ENCODE measurements at places on chromosomes 3 and 15.

GRCh38 chr3:194070634-194071409 lies 65.1 kb upstream of the HES1 start:
- DNase-seq: peak; percentile 44

DNA sequence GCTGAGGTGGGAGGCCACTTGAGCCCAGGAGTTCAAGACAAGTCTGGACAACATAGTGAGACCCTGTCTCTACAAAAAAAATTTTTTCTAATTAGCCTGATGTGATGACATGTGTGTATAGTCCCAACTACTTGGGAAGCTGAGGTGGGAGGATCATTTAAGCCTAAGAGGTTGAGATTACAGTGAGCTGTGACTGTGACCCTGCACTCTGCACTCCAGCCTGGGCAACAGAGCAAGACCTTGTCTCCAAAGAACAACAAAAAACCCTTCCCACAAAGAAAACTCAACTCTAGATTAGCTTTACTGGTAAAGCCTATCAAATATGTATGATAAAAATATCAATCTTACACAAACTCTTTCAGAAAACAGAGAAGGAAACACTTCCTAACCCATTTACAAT lies 68.5 kb downstream of the ZNF148 start:
- no peak for DNase-seq

DNA sequence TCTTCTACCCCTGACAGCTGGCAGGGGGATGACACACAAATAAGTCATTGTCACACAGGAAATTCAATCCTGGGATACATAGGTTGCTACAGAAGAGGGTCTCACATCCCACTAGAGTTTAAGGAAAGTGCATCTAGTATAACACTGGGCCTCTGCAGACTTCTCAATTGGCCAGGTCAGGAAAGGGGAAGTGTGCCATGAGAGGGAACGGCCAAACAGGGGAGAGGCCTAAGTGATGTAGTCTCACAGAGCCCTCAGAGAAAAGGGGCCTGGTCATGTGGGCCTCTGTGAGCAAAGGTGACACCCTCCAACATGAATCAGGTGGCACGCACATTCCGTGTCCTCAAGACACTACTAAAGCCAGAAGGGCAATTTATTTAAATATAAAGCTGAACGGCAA lies 11.2 kb downstream of the ZXDC start:
- DNase-seq: no peak

GRCh38 chr3:20077068-20077467 lies 36.8 kb downstream of the KAT2B start:
- DNase-seq: no peak

DNA sequence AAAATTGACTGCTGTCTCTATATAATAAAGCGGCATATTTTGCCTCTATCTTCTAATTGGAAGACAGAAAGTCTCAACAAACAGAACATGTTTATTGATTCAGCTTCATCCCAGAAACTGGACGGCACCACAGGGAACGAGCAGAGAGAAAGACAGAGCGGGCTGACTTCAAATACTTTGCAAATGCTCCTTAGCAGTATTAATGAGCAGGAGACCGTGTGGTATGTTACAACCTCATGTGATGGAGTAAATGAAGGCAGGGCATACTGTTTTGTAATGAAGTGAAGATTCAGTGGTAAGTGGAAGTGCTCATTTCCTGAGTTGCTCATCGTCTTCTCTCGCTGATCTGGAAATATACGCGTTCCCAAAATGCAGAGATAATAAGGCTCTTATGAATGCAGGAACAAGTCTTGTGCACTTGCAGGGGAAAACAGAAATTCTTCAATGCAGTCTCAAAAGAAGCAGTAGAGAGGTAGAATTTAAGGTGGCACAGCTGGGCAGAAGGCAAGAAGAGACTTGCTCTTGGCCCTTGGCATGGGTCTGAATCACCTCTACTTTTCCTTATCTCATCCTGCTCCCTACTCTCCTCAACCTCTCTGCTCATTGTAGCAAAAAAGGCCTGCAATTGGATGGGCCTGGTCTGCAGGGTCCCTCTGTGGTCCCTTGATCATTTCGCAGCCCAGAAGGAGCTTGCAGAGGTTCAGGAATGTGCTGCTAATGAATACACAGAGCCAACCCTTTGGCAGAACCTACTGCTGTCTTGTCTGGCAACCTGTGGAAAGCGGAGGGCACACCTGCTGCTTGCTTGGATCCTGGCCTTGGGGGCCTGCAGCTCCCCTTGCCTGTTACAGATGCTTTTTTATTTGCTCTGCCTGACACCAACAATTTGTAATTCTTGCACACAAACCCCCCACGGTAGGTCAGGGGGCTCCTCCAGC lies 604.9 kb upstream of the CFAP20DC start:
- no peak for DNase-seq

GRCh38 chr3:179801263-179801662 lies 148.4 kb downstream of the USP13 start:
- DNase-seq: no peak

GRCh38 chr3:44198284-44199269 lies 43.1 kb upstream of the TOPAZ1 start:
- DNase-seq: peak; percentile 60

GRCh38 chr3:78348664-78349063 lies 1308.8 kb downstream of the ROBO2 start:
- no peak for DNase-seq

- DNase-seq: no peak
Measured at GRCh38 chr3:187072511-187072910, 66.8 kb downstream of the RPL39L start.

- DNase-seq: no peak
Measured at GRCh38 chr15:57045741-57046382, 127.4 kb downstream of the TCF12 start.

DNA sequence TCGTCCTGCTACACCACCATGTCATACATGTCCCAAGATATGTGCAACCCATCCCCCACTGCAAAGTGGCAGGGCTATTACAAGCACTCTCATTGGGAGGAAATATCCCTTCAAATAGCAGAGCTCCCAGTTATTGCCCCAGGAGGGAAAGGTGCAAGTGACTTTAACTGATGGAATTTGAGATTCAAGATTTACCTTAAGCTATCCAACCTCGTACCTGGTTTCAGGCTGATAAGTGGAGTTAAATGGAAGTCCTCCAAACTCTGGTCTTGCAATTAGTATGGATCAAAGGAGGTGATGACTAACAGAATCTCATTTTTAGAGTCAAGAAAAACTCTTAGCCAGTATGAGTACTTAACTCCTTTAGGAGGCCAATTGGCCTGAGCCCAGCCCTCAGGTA lies 2.1 kb downstream of the SLCO2A1 start:
- DNase-seq: no peak

DNA sequence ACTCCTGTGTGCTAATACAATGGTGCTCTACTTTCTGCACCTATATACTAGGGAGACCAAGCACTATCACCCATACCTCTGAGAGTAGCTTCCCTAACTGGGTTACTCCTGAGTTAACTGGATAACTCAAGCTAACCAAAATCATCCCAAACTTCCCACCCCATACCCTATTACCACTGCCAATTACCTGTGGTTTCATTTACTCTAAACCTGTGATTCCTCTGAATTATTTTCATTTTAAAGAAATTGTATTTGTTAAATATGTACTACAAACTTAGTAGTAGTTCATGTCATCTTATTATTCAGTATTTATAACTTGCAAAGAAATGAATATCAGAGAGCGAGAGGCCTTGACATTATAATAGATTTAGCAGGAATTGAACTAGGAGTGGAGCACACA lies 340.5 kb downstream of the TBC1D5 start:
- no peak for DNase-seq

DNA sequence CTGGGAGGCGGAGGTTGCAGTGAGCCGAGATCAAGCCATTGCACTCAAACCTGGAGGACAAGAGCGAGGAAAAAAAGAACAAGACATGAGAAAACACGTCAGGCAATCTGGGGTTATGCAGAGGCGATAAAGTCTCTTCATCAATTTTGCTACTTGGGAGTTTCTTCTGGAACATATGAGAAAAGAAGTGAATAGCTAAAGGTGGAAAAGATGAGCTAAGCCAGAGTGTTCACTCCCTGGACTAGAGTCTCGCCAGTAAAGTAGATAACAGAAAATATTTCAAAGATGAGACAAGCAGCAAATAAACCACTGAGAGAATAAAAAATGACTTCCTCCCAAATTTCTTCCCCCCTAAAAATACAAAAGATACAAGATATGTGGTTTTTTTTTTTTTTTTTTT lies 188.4 kb upstream of the HES1 start:
- no peak for DNase-seq

GRCh38 chr15:33675246-33675645 lies 293.1 kb upstream of the CHRM5 start:
- no peak for DNase-seq

DNA sequence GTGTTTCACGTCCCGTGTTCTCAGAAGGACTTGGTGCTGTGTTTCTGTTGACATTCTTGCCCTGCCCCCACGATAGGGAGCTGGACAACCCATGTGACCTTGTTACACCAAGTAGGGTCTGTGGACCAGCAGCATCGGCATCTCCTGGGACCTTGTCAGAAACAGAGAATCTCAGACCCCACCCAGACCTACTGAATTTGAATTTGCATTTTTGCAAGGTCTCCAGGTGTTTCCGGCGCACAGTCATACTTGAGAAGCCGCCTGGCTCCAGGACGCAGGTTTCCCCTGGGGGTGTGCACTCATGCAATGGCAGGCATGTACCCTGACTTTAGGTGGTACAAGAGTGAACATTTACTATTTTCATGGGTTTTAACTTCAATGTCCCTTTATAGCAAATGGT lies 117.9 kb downstream of the TLE3 start:
- DNase-seq: no peak

GRCh38 chr15:42276762-42277161 lies 3.5 kb upstream of the TMEM87A start:
- no peak for DNase-seq

DNA sequence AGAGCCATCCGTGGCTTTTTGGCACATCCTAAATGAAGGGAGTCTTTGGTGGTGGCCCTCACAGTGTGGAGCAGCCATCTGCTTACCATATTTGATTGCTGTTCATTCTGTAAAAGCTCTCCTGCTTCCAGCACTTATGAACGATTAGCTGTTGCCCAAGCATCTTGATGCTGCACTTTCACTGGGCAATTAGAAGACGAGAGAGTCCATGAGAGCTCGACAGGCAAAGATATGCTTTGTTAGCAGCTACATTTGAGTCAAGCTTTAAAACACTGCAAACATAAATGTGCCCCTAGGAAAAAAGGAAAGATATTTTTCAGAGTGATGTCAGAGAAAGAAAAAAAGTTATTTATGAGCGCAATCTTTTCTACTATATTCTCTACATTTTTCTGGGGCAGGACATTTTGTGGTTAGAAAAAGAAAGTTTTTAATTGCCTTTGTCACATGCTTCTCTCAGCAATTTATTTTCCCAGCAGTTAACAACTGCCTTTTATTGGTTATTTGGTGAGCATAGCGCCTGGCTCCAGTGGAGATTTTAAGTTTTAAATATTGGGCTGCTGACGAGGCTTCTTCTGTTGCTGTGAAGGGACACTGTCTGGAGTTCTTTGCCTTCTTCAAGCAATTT lies 468.4 kb downstream of the C3orf38 start:
- DNase-seq: no peak

GRCh38 chr3:17891139-17891856 lies 148.9 kb upstream of the TBC1D5 start:
- DNase-seq: no peak

- no peak for DNase-seq
Measured at GRCh38 chr3:37921025-37921424, 59.3 kb downstream of the CTDSPL start.

DNA sequence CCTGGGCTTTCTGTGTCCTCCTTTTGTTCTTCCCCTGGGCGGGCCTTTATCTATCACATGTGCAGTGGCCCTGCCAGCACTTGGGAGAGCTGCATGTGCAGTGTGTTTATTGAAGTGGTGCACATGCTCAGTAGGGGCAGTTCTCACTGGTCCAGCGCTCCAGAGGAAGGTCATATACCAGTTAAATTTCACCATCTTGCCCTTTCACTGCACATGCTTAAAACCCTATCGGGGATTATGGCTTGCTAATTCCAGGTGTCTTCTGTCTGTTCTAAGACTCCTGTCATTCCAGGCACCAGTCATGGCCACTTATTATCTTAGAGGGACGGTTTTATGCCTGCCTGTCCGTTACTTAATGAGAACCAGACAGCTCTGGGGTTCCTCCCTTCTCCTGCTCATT lies 52.2 kb downstream of the ROPN1B start:
- no peak for DNase-seq

- DNase-seq: no peak
Measured at GRCh38 chr15:65414841-65415621, 7.7 kb downstream of the IGDCC4 start.

GRCh38 chr3:54427941-54428871 lies 305.9 kb downstream of the CACNA2D3 start:
- DNase-seq: no peak

GRCh38 chr15:40252438-40253166 lies 13.7 kb downstream of the PAK6 start:
- no peak for DNase-seq

GRCh38 chr3:56459104-56459496 lies 9.2 kb downstream of the ERC2 start:
- no peak for DNase-seq

GRCh38 chr15:56984681-56985481 lies 66.4 kb downstream of the TCF12 start:
- DNase-seq: no peak

GRCh38 chr3:14203521-14204079 lies 25.0 kb downstream of the LSM3 start:
- peak; percentile 31 for DNase-seq

DNA sequence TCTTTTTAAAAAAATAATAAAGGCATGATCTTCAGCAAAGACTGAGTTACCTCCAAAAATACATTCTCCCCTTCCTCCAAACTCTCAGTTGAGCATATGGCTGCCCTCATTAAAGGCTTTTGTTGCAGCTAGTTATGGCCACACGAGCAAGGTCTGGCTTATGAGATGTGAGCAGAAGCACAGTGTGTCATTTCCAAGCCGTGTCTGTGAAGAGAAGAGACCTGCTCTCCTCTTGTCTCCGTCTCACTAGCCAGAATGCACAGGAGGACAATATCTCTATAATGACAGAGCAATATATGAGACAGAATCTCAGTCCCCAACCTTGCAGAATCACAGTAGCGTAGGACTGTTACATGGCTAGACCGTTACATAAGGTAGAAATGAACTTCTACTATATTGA lies 152.3 kb downstream of the MAGI1 start:
- no peak for DNase-seq

GRCh38 chr3:140953028-140953960 lies 11.7 kb downstream of the SLC25A36 start:
- no peak for DNase-seq

DNA sequence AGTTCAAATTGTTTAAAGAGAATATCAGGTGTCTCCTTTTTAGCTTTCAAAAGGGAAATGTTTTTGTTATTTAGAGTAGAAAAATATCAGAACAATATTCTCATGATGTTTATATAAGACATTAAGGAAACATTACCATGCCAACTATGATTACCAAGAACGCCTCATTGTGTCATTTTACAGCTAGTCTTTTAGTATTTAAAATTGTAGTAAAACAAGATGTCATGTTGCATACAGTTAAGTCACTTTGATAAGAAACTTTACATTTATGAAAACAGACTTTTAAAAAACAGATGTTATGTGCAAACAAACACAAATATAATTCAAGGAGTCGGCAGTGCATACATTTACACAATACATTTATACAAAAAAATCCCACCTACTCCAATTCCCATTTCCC lies 4.4 kb downstream of the PLSCR4 start:
- no peak for DNase-seq

GRCh38 chr3:167736997-167737396 lies 1.5 kb downstream of the SERPINI1 start:
- DNase-seq: no peak

GRCh38 chr3:28349469-28350000 lies 911 bp upstream of the AZI2 start:
- DNase-seq: no peak

Measured in activated CD4-positive, alpha-beta T cell treated with anti-CD3 and anti-CD28 coated beads, Interleukin-2, amount 50 U/mL, for 4 hours (primary cell).